ENCODE measurements at places on chromosomes 6 and 20.

DNA sequence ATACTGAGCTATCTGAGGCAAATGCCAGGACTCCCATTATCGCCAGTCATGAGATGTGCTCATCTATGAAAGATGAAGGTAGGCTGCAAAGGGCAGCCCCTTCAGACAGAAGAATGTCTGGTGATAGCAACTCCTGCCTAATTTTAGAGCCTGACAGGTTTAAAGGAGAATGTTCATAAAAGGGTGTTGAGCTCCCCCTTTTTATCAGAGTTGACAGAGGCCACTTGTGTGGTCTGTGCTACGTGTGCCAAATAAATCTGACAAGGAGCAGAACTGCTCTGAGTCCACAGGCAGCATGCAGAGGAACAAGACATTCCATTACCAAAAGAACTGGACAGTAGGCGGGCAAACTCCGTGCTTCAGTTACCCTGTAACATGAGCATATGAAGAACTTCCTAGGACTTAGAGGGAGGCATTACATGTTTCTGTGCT lies 101.8 kb downstream of the PREP start:
- no peak for DNase-seq

DNA sequence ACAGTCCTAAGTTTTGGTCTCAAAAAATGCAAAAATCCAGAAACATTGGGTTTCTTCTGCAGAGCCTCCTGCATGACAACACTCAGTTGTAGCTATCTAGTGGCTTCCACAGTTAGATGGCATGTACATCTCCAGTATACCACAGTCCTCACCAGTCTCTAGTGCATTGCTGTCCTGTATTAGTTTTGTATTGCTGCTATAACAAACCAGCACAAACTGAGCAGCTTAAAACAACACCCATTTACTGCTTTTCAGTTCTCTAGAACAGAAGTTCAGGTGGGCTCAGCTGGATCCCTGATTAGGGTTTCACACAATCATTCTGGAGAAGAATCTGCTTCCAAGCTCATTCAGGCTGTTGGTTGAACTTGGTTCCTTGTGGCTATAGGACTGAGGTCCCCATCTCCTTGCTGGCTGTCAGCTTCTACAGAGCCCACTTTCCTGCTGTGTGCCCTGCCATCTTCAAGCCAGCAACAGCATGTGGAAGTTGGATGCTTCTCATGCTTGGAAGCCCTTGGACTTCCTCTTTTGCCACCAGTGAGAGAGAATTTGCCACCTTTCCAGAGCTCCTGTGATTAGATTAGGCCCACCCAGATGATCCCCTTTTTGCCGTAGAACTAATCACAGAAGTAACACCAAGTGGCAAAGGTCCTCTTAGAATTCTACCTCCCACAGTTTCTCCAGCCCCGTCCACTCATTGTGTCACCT lies 48.9 kb upstream of the TBC1D7 start:
- no peak for DNase-seq

DNA sequence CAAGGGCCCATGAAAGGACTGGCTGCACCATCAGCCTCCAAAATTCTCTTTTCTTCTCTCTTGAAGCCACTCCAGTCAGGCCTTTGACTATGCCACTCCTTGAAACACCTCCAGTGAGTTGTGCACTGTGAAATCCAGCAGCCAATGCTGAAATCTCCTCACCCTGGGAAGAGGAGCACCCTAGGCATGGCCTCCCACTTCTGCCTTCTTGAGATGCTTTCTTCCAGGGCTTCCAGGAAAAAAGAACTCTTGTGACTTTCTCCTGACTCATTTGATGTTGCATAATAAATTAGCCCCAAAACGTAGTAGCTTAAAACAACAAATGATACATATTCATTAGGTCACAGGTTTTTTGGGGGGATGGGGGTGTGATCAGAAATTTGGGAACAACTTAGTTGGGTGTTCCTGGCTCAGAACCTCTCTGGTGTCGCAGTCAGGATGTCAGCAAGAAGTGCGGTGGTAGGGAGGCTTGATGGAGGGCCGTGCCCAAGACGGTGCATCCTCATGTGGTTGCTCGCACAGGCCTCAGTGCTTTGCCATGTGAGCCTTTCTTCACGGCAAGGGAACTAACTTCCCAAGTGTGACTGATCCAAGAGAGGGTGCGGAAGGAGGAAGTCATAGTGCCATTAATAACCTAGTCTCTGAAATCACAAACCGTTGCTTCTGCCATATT lies 12.1 kb downstream of the NCR2 start:
- DNase-seq, result no peak

GRCh38 chr20:47008842-47009518 lies 114.3 kb downstream of the EYA2 start:
- no peak for DNase-seq

DNA sequence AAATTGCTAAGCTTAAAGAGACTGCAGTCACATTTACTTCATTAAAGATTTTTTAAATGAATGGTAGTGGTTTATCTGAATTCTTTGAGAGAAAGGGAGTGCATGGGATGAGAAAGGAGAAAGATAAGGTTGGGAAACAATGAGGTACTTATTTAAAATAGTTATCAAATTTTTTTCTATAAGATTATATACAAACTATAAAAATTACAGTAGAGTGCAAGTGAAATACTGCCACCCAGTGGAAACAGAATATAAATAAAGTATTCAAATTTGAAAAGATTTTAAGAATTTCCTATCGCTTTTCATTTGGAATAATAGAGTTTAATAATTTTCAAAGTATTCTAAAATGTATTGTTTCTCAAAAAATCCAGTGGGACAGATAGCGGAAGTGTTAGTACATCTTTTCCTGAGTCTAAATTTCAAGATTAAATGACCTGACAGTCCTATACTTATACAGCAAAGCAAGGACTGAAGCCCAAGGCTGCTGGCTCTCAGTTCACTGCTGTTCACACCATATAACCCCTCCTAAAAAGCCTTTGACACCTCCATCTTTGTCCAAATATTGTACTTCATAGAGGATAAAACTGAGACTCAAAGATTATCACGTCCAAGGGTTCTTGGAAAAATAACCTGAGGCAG lies 31.1 kb downstream of the EPM2A start:
- no peak for DNase-seq

Measured in stimulated activated CD4-positive, alpha-beta T cell treated with anti-CD3 and anti-CD28 coated beads, Interleukin-1b, Interleukin-23, amount 100 ng/mL, for 1 hour (primary cell).